ENCODE measurements at places on chromosomes 4 and X.

GRCh38 chr4:184284742-184285141 is 67.1 kb upstream of the ENPP6 start:
- no peak for DNase-seq

- no peak for DNase-seq
Observed at GRCh38 chr4:38392223-38392855, 271.7 kb upstream of the KLF3 start.

DNA sequence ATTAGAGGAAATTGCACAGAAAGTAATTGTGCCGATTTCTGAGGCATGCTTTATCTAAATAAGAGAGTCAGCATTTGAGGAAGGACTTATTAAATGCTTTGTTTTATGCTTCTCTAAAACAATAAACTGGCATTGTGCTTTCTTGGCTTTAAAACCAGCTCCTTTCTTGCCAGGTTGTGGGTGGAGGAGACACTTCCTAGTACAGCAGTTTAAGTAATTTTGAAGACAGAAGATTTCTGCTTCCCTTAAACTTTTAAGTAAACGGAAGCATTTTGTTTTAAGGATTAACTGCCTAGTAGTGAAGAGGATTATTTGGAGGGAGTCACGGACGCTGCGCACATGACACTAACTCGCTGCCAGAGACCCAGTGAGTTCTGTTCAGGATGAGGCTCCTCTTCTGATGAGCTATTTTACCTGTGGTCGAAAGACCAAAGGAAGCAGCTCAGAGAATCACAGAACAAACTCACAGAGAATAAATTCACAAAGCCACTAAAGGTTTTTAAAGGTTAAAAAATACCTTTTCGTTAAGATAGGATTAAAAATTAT is 169.5 kb downstream of the TLL1 start:
- no peak for DNase-seq

- no peak for DNase-seq
Observed at GRCh38 chrX:11970578-11971359, 167.5 kb upstream of the FRMPD4 start.

DNA sequence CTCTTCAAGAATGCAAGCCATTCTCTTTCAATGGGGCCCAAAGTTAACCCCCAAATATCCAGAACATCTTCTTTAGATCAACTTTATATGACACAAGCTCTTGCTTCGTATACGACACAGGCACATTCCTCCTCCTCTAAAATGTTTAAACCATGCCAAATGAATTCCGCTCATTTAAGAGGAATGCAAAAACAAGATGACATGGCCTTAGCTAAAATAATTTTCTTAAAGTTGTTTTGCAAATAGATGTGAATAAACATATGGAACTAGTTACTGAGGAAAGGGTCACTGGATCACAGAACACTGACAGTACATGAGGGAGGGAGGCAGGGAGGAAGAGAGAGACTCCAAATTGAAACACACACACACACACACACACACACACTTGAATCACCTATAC is 97.4 kb downstream of the RASL11B start:
- DNase-seq = no peak

DNA sequence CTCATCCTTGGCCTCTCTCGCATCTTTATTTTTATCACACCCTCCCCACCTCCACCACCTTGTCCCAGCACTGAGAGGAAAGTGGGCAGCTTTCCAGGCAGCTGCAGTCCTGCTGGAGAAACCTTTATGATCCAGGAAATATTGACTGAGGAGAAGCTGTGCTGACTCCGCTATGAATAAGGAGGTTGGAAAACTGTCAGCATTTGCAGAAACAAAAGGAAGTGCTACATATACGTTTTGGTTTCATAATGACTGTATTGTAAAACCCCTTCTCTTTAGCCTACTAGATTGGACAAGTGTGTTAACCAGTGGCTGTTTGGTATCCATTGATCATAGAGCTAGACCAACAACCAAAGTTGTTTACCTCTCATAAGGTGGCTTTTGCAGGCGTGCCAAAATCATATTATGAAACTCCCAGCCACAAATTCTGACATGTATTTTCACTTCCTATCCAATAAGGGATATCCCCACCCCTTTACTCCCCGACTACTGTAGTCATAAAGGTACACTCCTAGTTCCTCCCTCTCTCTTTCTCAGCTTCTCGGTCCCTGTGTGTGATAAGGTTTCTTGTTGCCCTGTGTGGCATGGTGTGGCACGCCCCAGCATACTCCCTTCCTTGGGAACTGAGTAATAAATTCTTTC is 88.4 kb downstream of the GPR143 start:
- no peak for DNase-seq

DNA sequence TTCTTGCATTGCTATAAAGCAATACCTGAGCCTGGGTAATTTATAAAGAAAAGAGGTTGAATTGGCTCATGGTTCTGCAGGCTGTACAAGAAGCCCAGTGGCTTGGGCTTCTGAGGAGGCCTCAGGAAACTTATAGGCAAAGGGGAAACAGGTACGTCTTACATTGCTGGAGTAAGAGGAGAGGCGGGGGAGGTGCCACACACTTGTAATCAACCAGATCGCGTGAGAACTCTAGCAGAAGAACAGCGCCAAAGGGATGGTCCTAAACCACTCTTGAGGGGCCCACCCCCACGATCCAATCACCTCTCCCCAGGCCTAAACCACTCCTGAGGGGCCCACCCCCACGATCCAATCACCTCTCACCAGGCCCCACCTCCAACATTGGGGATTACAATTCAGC is 50.6 kb upstream of the SHOX start:
- DNase-seq = no peak

- DNase-seq = no peak
Observed at GRCh38 chr4:7365462-7366179, 69.1 kb downstream of the PSAPL1 start.

DNA sequence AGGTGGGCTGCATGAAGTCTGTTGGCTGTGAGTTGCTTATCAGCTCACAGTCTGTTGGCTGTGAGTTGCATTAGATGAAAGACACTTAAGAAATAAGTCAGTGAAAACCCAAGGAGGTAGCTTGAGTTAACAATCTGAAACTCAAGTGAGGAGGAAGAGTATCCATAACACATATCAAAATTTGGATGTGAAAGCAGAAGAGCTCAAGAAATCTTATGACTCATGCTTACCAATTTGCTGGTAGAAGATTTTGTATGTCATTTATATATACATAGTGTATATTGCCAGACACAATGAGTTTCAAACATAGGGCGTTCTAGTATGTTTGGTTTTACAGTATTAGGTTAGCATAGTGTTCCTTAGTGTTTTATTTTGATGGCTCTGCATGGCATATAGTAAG is 107.4 kb downstream of the DDIT4L start:
- no peak for DNase-seq

- DNase-seq = no peak
Observed at GRCh38 chr4:147782087-147782781, 50.3 kb downstream of the ARHGAP10 start.

GRCh38 chrX:71171110-71171801 is 26.6 kb downstream of the NLGN3 start:
- DNase-seq = no peak

DNA sequence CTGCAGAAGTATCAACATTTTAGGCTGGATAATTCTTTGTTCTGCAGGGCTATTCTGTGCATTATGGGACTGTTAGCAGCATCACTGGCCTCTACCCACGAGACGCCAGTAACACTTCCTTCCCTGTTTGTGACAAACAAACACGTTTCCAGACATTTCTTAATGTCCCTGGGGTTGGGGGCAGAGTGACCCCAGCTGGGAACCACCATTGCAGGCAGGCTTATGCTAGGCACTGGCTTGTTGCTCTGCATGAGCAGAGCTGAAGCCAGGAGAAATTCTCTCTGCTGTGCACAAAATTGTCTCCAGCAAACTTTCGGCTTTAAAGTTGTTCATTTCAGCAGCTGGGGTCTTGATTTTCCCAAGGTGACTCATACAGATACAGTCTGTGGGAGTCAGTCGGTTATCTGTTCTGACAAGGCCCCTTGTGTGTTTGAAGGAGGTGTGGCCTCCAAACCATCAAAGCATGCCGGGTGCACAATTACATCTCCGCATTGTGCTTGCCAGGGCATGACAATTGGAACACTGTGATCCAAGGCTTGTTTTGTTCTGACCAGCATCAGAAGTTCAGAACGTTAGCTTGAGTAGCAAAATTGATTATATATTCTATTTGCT is 156.4 kb upstream of the BOD1L1 start:
- DNase-seq = no peak

DNA sequence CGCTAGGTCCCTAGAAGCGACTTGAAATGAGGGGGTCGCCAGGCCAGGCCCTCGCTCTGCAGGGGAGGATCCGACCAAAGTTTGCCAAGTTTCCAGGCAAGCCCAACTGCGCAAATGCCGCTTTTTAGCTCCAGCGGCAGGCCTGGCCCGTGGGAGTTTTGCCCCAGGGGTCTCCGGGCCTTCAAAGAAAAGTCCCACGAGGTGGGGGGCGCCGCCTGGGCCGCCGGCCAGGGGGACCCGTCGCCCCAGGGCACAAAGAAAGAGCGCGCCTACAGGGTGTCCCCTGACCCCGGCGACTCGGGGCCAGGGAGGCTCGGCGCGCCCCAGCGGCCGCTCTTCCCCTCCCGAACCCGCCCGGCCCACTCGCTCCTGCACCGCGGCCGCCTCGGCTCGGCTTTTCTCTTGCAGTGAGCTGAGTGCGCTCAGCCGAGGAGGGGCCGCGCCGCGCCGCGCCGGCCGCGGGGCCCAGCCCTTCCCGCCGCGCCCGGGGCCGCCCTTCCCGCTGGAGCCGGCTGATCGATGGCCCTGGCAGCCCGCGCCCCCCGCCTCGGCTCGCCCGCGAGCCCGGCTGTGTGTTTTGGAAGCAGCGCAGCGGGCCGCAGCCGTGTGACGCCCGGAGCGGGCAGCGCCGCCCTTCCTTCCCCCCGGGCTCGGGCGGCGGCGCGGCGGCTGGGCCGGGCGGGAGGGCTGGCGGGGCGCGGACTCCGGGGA is 754 bp upstream of the KLF3 start:
- DNase-seq = no peak

DNA sequence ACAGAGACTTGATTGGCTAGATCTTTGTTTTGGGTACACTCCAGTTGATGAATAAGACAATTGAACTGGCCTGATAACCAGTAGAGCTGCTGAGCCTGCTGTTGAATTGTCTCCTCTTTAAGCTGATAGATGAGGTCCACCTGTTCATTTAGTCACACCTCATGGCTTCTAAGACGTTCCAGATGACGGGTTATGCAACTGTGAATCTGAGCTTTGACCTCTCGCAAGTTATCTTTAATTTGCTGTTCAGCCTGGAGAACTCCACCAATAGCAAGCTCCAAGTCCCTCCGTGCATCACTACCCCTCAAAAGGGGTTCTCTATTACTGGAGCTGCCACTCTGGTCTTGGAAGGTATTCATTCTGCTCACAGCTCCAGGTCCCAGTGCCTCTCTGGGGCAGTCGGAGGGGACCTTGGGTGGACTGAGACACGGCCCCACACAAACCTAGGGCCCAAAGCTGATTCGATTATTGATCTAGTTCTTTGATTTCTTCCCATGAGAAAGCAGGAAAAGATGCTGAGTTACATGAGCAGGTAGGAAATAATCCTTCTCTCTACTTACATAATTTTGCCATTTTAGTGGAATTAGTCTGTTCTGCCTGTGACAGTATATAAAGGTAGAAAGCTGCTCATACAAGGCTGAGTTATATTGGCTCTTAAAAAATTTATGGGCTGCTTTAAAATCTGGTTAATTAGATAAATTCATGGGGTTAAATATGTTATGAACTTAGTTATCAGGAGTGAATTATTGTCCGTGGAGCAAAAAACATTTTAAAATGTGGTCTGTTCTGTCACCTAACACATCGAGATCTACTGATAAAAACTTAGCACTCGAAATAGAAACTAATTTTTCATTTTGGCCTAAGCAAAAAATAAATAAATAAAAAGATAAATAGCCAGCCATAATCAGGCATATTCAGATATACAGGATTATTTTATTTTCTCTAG is 6.8 kb downstream of the MMAA start:
- no peak for DNase-seq

DNA sequence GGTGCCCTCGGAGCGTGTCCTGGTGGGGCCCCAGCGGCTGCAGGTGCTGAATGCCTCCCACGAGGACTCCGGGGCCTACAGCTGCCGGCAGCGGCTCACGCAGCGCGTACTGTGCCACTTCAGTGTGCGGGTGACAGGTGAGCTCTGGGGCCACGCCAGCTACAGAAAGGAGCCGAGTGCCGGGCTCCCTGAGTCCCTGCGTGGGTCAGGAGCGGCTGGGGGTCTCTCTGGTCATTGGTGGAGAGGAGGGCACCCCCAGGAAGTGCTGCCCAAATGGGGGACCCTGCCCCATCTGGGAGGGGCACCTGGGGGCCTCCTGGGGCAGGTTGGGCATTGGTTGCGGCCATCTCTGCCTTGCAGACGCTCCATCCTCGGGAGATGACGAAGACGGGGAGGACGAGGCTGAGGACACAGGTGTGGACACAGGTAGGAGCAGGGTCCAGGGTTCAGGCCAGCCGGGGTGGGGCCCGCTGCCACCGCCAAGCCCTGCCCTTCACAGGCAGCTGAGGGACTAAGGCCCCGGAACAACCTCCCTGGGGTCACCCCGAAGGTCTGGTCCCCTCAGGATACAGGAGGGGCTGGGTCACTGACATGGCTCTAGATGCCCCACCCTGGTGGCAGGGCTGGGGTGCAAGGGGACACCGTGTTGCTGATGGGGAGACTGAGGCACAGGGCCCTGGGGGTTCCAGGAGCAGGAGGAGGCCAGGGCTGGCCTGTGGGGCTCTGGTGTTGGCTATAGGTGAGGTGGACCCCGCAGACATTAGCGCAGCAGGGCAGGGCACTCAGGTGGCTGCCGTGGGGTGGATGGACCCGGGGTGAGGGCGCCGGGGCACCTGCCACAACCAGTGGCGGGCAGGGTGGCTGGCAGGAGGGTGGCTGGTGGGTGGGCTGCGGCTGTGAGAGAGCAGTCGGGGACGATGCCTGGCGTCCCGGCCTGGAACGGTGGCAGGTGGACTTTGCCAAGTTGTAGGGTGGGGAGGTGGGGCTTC is 6.6 kb downstream of the FGFR3 start:
- no peak for DNase-seq

DNA sequence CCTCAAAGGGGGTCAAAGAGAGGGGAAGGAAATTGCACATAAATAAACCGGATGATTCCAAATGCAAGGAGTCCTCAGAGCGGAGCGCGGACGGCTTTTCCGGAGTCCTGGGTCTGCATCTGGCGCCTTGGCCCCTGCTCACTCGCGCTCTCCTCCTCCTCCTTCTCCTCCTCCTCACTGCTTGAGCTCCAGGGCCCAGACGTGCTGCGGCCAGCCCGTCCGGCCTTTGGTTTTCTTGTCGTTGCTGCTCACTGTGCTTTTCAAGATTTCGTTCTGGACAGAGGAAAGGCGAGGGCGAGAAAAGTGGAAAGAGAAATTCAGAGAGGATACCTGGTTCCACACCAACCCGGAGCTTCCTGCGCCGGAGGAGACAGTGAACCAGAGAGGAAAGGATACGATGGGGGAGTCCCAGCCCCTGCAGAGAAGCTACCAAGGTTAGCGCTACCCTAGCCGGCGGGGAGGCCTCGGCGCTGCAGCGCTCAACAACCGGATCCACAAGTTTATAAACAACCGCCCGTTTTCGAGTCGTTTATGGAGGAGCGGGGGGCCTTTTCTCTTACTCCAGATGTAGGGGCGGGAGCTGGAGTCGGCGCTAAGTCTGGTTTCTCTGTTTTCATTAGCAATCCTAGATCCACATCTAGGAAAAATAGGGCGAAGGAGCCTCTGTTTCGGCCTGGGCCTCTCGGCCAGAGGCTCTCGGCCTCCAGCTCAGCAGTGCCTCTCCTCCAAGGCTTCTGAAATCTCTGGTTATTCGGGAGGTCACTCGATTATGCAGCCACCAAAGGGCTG is 2.7 kb downstream of the HAND2 start:
- no peak for DNase-seq

- DNase-seq = peak; percentile 53
Observed at GRCh38 chr4:1177274-1178141, 5.1 kb upstream of the SPON2 start.

- DNase-seq = no peak
Observed at GRCh38 chrX:31449081-31449480, 377.2 kb upstream of the FTHL17 start.
